ENCODE measurements at places on chromosomes 12 and 14.

DNA sequence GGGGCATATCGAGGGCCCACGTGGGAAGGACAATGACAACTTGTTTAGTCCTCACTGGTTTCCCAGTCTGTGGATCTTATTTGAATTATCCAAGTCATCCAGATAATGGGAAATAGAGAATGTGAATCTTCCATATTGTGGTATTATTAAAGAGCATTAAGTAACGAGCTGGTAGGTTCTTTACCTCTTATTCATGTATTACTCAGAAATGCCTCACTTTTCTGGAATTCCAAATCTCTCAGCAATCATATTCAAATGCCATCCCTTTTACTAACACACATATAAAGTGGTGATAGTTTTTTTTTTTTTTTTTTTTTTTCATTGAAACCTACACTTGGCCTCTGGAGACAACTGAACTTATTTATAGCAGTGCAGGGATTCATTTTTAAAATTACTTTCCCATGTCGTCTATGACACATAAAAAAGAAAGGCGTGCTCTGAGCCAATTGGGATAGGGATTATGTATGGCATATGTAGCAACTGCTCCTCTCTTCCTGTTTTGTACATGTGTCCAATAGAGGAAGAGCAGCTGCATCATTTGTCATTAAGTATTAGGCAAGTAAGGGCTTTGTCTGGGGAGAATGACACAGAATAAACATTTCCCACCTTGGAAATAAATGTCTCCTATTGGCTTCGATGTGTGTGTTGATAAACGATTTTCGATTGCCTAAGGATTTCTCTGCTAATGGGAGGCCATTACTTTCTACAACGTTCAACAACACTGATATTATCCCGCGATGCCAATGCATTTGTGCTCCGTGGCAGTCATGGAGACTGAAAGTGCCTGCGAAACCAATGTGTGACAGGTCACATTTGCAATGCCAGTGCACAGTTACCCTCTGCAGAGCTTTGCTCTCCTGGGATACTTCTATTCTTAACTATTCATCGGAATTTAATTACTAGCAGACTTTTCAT is 78.6 kb upstream of the IFNG-AS1 start:
- DNase-seq, result no peak

- DNase-seq, result no peak
Observed at GRCh38 chr14:96986256-96987085, 189.3 kb downstream of the VRK1 start.

DNA sequence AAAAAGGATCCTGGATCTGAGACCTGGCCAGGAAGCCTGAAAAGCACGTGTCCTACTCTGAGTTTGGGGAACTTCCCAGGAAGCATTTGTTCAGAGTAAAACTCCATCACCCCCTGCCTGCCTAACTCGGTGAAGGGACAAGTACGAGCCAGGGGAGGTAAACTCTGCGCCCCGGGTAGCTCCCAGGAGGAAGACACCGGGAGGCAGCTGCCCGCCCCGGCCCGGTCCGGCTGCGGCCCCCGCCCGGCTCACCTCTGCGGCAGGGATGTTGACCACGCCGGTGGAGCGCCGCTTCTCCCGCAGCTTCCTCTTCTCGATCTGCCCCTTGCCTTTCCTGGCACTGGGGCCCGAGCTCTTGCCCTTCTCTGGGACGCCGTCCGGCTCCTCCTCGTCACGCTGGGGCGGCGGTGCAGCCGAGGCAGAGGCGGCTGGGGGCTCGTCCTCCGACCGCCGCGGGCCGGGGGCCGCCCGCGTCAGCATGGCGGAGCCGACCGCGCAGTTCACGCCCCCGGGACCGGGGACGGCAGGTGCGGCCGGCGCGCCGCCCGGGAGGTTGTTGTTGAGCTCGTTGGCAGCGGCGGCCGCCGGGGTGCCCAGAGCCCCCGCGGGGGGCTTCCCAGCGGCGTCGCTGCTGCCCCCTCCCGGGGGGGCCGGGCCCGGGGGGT is 1.2 kb downstream of the PAWR start:
- DNase-seq, result no peak

GRCh38 chr12:88238406-88238805 is 96.3 kb downstream of the TMTC3 start:
- no peak for DNase-seq

DNA sequence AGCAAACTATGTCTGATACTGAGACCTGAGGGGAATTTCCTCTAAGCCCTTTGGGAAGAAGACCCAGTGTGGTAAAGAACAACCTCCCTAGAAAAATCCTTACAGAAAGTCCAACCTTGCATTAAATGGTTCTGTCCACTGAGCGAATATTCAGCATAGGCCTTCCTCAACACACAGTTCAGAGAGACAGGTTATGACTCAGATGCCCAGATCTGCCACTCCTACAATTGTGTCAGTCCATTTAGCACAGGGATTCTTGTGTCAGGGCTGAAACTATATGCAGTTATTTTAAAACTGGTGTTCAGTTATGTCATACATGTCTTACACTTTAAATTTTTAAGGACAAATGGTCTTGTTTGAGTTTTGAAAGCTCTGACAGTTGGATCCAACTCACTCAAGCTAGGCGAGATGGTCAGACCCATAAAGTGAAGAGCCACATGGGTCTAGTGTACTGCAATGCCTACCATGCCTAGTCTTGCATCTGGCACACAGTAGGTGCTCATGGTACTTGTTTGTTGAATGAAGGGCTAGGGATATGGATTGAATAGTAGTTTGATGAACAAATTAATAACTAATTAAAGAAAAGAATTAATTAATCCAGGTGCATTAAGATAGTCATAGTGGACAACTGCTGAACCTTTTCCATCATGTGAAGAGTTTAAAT is 207.5 kb upstream of the PWP1 start:
- no peak for DNase-seq

DNA sequence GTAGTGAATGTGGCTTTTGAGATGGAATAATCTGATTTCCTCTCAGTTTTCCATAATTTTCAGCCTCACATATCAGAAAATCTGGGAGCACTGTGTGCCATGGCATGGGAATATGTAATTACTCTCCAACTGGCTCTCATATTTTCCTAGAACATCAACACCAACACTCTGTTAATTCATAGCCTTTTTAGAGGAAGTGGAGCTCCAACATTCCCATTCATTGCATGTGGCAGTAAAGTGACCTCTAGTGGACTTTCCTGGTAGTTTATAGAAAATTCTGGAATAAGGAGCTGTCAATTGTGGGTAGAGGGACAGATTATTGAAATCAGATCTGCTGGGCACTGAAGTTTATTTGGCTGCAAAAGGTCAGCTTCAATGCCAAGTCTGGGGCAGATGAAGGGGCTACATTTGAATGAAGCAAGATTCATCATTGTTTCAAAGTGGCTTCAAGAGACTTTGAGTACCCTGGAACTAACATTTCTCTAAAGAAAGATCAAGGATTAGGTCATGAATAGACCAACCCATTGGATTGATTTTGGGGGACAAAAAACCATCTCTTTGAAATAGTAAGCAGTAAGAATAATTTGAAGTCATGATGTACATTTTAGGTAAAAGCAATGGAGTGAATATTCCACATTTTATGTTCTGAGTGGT is 23.6 kb upstream of the USP44 start:
- DNase-seq, result no peak

GRCh38 chr14:22202313-22202712 is 386.7 kb downstream of the DAD1 start:
- no peak for DNase-seq

DNA sequence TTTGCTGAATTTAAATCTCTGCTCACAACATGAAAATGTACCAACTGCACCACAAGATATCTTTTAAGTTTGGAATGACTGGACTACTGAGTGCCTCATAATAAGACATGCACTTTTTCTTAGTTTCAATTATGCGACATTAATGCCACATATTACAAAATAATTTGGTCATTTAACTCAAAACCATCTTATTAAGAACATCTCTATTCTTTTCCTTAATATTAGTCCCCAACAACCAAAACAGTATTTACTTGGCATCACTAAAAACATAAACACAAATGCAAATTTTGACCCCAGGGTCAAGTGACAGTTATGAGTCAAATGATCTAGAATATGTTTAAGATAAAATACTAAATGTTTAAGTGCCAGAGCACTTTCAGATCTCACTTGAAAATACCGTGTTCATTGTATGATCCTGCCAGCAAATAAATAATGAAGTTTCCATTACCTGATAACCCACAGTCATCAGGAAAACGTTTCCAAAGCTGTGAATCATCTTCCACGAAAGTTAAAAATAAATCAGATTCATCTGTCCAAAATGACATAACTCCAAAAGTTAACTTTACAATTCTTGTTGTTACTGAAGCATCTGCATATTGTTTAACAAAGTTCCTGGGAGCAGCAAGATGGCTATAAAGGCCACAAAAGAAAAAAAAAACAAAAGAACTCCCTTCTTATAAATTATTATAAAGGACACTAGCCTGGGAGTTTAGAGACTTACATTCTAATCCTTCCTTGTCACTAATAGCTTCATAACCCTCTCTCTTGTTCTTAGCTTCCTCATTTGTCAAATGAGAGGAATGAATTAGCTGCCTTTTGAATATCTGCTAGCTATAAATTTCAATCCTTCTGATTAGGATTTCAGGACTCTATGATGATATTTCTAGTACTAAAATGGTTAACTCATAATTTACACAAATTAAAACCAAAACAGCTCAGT is 30.5 kb upstream of the AP4S1 start:
- no peak for DNase-seq

- DNase-seq, result no peak
Observed at GRCh38 chr12:85277900-85278597, 2.0 kb upstream of the ALX1 start.

GRCh38 chr12:118145113-118145797 is 9.3 kb downstream of the PEBP1 start:
- no peak for DNase-seq

DNA sequence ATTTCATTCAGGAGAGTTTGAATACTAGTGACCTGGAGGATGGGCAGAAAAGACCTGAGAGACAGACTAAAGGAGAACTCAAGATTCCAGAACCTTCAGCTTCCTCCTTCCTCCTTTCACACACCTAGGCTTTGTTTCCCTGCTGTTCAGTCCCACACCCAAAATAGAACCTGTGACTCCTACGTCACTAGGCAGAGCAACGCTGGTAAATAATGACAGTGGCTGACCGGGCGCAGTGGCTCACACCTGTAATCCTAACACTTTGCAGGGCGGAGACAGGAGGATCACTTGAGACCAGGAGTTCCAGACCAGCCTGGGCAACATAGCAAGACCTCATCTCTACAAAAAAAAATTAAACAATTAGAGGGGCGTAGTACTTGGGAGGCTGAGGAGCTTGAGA is 166.4 kb upstream of the FKBP4 start:
- DNase-seq, result no peak

- DNase-seq, result no peak
Observed at GRCh38 chr12:70645494-70646317, 8.5 kb upstream of the PTPRB start.

DNA sequence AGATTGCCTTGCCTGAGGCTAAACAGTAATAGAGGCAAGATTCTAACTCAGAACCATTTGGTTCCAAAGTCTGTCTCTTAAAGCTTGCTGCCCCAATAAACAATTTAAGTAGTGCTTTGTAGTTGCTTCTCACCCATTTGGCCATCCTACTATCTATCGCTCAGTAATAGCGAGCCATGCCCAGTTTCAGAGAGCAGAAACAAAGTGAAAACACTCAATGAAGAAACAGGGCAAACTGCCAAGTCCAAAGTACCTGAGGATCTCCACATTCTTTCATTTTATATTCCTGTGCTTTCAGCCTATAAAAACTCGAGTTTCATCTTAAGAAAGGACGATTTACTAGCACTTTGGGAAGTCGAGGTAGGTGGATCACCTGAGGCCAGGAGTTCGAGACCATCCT is 103.3 kb upstream of the BBS10 start:
- DNase-seq, result no peak

DNA sequence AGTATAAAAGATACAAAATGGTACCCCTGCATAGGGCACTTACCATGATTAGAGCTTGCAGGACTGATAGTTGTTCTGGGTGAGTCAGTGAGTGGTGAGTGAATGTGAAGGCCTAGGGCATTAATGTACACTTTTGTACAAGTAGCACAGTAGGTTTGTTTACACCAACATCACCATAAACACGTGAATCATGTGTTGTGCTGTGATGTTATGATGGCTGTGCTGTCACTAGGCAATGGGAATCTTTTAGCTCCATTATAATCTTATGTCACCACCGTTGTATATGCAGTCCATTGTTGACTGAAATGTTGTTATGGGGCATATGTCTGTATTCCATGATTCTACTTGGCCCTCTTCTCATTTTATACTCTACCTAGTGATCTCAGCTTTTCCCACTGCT is 11.8 kb downstream of the NUBPL start:
- DNase-seq, result no peak

- no peak for DNase-seq
Observed at GRCh38 chr14:50763382-50764007, 67.5 kb downstream of the NIN start.

GRCh38 chr14:50335389-50335788 is 23.3 kb downstream of the DMAC2L start:
- DNase-seq, result no peak

DNA sequence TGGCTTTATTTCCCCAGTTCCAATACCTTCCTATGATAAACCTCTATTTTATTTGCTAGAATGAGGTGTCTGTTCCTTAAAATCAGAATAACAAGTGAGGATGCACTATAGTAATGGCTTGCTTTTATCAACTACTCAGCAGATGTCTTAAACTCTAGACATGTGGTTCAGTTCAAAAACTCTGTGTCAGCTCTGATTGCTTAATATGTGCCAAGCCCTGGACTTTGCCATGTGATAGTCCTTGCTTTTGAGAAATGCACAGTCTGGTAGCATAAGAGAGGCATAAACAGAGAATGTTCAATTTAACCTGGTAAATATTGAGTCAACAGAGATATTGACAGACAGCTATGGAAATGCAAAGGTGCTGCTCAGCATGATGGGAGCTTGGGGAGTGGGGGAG is 254.8 kb downstream of the PDZRN4 start:
- no peak for DNase-seq

GRCh38 chr12:69330475-69331473 is 17.4 kb upstream of the LYZ start:
- peak; percentile 25 for DNase-seq

- DNase-seq, result no peak
Observed at GRCh38 chr12:47717443-47718193, 7.7 kb downstream of the ENDOU start.

GRCh38 chr12:111764120-111764821 is 2.5 kb upstream of the ALDH2 start:
- DNase-seq, result no peak

DNA sequence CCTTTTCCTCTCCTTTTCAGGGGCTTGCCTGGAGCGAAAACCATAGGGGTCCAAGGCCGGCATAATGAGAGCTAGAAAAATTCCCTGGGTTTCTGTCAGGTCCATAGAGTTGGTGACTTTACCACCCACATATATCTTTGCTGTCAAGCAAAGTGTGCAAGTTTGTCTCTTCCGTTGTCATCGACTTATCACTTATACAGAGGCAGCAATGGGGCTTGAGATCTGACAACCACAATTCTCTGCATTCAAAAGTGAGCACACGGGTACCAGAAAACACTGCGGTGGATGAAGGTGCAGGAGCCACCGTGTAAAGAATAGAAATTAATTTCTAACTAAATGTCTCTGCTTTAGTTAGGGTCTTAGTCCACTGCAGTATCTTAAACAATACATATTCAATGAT is 162.3 kb downstream of the DAD1 start:
- DNase-seq, result no peak

Data from stimulated activated CD4-positive, alpha-beta T cell treated with anti-CD3 and anti-CD28 coated beads, Interleukin-1b, Interleukin-23, amount 100 ng/mL, for 1 hour (primary cell).